ENCODE measurements at places on chromosomes 1 and 21. TPM values are rescaled to one million over a fixed set of nuclear protein-coding genes. Genes with fewer than 3 reads are reported as not detected.

GRCh38 chr1:30161953-30162352 lies 561.4 kb downstream of the MATN1 start:
- no peak for DNase-seq

- DNase-seq, result no peak
Observed at GRCh38 chr1:111611986-111612385, 7.6 kb upstream of the RAP1A start.

DNA sequence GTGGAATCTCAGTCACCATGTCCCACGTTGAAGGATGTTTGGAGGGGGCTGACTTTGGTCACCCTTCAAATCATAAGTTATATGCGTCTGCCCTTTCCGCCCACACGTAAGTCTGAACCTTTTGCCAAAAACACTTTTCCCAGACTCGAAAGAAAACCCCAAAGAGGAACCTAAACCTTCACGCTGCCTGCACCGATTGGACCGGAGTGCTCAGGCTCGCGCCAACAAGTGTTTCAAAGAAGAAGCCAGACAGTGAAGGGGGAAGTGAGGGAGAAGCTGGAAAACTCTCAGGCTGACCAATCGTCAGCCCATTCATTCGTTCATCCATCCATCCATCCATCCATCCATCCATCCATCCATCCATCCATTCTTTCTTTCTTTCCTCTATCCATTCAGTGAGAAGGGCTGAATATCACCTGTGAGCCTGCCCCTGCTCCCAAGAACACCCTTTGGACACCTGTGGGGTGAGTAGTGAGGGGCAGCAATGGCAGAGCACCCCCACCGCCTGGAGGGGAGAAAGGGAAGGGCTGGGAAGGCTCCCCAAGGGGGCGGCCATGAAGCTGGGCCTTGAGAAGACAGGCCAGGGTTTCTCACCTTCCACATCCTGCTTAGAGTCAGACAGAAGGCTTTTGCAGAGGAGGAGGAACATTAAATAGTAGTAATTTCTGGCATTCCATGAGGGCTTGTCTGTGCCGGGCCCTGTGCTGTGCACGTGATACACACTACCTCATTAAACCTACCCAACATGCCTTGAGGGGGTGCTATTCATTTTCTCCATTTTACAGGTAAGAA lies 27.1 kb upstream of the RUNX3 start:
- DNase-seq, result no peak

GRCh38 chr1:51270751-51271150 lies 34.7 kb downstream of the RNF11 start:
- no peak for DNase-seq

DNA sequence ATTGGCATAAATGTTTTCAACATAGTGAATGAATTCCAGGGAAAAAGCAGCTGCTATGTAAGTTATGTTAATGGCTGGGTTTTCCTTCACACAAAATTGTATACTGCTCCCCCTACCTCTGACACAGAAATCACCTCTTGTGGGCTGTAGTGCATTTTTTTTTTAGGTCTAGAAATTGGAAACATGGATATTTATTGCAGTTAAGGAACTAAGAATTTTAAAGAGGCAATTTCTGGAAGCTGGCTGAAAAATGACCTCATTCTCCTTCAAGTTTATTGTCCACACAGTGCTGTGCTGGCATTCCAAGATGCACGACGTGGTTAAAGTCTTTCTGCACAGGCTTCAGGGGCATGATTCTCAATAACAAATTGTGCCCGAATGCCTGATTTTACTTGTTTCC lies 1424.2 kb downstream of the MRPL39 start:
- DNase-seq, result no peak

- no peak for DNase-seq
Observed at GRCh38 chr1:172766462-172766861, 107.6 kb downstream of the FASLG start.

DNA sequence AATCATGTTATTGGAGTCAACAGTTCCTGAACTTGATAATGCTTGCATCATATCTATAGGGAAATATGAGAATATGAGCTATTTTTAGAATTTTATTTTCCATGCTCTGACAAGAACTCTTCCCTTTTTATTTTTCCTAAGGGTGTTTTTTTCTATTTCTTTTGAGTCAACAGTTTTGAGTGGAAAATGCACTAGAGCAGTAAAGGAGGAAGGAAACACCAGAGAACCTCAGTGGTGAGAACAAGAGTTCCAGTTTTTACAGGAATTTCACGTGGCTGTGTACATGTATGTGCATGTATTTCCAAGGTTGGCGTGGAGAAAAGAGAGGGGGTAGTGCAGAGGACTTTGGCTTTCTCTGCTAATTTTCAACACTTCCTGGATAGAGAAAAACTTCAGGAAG lies 63.6 kb upstream of the TNFSF18 start:
- DNase-seq, result no peak

DNA sequence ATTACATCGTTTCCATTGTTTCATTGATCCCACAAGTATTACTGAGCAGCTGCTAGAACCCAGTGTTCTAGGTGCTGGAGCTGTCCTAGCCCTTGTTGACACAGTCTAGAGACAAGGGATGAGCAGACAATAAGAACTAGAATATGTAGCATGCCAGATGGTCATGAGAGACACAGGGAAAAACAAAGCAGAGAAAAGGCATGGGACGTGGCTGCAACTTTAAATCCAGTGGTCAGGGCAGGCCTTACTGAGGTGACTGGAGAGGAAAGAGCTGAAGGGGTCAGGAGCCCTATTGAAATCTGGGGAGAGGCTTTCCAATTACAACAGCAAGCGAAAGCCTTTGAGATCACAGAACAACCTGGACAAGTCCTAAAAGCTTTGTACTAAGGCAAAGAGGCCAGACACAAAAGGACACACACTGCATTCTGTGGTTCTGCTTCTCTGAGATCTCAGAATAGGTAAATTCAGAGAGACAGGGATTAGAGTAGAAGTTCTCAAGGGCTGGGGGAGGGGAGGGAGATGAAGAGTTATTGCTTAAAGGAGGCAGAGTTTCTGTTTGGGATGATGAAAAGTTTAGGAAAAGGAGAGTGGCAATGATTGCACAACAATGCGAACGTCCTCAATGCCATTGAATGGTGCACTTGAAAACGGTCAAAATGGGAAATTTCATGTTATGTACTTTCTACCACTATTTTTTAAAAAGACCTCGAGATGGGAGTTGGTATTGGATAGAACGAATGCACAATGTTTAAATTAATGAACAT lies 467.4 kb upstream of the VAMP3 start:
- peak; percentile 30 for DNase-seq

DNA sequence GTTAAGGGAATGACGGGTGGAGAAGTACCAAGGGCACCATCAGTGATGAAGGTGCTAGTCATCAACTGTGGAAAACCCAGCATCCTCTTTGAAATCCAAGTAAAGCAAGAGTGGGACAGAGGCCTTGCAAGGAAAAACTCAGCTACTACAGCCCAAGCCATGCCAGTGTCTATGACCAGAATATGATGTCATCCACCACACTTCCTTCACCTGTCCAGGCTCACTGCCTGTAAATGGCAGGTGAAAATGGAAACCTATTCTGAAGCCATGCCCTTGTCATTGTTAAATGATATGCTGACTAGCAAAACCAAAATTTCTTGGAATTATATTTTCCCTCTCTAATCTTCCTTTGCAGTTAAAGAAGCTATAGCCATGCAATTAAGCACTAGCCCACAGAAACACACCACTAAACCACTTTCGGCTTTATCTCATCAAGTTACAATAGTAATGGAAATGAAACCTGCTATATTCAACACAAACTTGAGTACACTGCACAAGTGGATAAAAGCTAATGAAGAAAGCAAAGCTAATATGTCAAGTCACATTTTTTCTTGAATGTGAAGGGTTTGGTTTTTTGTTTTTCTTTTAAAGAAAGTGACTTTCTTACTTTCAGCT lies 96.3 kb upstream of the RALGPS2 start:
- no peak for DNase-seq

DNA sequence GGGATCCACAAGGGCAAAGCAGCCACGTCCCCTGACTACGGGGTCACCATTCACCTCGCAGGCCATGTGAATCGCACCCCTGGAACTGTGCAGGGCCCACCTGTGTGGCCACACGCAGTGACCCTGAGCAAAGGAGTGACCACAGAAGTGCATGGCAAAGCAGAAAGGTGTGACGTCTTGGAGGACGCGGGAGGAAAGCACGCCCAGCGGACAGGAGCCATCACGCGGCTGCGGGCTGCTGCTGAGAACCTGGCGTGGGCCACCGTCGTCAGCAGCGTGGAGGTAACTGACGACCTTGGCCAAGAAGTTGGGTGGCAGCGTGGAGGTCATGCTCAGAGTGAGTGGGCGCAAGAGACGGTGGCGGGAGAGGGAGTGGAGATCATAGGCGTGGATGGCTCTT lies 76.7 kb upstream of the C1orf174 start:
- DNase-seq, result no peak

GRCh38 chr1:187942986-187943385 lies 1114.2 kb downstream of the PLA2G4A start:
- DNase-seq, result no peak

GRCh38 chr1:30904962-30905335 lies 3.6 kb downstream of the SDC3 start:
- no peak for DNase-seq

DNA sequence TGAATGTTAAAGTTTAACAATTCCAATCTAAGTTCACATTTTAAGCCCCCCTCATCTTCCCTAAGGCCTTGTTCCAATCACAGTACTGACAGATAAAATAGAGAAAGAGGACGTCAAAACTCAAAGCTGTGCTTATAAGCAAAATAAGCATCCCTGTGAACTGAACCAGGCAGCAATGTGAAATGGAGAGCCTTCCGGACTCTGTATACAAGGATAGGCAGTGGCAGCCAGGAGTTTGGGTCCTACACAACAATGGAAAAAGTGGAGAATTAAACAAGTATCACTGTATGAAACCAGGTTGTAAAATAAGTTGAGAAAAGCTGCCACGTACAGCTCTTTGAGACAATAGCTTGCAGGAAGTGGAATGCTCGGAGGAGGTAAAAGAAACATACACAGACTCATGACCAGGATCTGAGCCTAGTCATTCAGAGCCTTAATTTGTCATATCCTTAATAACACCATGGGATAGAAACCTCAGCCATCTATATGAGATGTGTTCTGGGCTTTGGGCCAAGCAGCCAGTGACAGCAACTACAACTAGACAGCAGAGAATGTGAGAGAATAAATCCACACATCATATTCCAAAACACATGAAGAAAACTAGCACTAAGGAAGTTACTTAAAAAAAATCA lies 55.2 kb upstream of the PALMD start:
- DNase-seq, result no peak

DNA sequence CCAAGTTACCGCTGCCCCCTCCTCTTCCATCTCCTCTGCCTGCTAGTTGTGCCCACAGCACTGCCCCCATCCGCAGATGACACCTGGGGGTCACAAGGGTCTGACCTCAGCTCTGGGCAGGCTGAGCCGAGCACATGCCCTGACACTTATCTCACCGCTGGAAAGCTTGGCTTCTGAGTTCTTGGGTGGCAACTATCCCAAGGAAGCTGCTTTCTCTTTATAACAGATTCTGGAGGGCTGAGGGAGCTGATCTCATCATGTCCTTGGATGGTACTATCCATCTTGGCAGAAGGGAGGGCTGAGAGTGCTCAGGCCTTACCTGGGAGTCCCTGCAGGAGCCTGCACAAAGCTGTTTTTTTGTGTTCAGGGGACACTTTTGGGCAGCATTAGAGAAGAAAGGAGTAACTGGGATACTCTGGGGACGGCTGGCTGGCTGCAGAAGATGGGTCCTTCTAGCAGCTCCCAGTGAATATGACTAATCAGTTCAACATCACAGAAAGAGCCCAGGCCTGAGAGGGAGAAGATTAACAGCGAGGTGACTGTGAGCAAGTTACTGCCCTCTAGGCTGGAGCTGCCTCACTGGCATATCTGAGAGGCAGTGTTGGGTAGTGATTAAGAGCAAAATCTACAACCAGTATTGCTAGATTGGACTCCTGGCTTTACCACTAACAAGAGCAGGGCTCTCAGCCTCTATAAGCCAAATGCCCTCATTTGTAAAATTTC lies 71.6 kb downstream of the PLXNA2 start:
- DNase-seq, result no peak

- no peak for DNase-seq
Observed at GRCh38 chr1:180851995-180852887, 60.5 kb upstream of the KIAA1614 start.

DNA sequence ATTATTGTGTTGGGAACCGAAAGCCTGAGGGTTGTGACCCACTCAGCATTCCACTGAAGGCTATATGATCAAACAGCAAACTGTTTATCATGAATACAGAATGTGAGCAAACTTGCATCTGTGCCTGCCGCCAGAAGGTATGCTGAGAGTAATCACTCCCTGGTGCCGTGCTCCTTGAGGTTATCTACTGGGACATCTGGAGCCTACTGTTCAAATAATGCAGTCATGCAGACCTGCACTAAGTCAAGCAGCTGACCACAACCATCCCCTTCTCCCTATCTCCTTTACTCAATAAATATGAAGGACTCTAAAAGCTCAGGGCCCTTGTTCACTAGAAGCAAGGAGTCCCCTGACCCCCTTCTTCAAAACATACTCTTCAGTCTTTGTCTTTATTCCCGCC lies 13.5 kb downstream of the GSTM5 start:
- DNase-seq, result no peak

DNA sequence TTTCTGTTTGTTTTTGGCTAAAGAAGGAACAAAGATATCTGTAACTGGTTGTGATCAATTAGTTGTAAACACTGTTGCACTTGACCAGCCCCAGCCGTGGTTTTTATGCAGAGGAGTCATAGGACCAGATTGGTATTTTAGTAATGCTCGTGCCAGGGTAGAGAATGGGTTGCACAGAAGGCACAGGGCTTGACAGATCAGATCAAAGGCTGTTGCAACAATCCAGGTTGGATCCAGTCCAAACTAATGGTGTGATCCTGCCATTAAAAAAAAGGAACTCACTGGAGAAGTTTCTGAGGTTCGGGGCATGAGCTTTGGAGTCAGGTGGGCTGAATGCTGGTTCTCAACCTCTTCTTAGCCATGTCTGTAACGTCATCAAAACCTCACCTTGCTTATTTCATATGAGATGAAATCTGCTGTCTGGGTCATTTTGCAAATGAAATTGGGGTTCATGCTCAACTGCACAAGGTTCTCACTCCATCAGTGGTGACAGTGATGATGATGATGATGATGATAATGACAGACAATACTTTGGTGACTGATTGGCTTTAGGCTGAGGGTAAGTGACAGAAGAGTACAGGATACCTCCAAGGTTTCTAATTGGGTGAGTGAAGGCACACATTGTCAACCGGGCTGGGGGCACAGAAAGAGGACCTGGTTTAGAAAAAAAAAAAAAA lies 43.1 kb downstream of the ZNF281 start:
- DNase-seq, result peak; percentile 15

- no peak for DNase-seq
Observed at GRCh38 chr1:109657395-109657794, 1.5 kb downstream of the GSTM4 start.

DCDC2B gene
- total RNA-seq, result not detected

CFHR1 gene
- total RNA-seq, result not detected

NBPF11 gene
- 13.6 TPM for total RNA-seq

FAM43B gene
- total RNA-seq, result 0.37 TPM

ARMH1 gene
- total RNA-seq, result 2.7 TPM

ADCY10 gene
- 0.94 TPM for total RNA-seq

FBLIM1 gene
- total RNA-seq, result 156 TPM

PTCH2 gene
- total RNA-seq, result 1.4 TPM

SELE gene
- total RNA-seq, result not detected

CLIC6 gene
- 0.40 TPM for total RNA-seq

Measured in osteocyte (in vitro differentiated cells).